T-cell (primary cell): ENCODE measurements at places on chromosomes 11 and 22.

- no peaks in the 10 kb centered on the region for H3K36me3 ChIP-seq
- H3K27ac ChIP-seq = no peak overlapping the region
- H3K27me3 ChIP-seq = no peaks in the 10 kb centered on the region
- H3K4me3 ChIP-seq = no peak overlapping the region
- DNase-seq = no peak
- no peaks in the 10 kb centered on the region for H3K4me1 ChIP-seq
Observed at GRCh38 chr11:13772223-13773046, 104.0 kb downstream of the FAR1 start.

GRCh38 chr11:35012467-35013191 is 96.2 kb downstream of the PDHX start:
- no peaks in the 10 kb centered on the region for H3K36me3 ChIP-seq
- H3K27ac ChIP-seq = peak overlapping the region; percentile 90
- no peak for DNase-seq
- H3K27me3 ChIP-seq = no peaks in the 10 kb centered on the region

GRCh38 chr11:124878759-124879492 is 13.7 kb downstream of the ROBO3 start:
- H3K4me3 ChIP-seq = no peak overlapping the region
- H3K27me3 ChIP-seq = no peaks in the 10 kb centered on the region
- H3K4me1 ChIP-seq = no peaks in the 10 kb centered on the region
- H3K27ac ChIP-seq = no peak overlapping the region

DNA sequence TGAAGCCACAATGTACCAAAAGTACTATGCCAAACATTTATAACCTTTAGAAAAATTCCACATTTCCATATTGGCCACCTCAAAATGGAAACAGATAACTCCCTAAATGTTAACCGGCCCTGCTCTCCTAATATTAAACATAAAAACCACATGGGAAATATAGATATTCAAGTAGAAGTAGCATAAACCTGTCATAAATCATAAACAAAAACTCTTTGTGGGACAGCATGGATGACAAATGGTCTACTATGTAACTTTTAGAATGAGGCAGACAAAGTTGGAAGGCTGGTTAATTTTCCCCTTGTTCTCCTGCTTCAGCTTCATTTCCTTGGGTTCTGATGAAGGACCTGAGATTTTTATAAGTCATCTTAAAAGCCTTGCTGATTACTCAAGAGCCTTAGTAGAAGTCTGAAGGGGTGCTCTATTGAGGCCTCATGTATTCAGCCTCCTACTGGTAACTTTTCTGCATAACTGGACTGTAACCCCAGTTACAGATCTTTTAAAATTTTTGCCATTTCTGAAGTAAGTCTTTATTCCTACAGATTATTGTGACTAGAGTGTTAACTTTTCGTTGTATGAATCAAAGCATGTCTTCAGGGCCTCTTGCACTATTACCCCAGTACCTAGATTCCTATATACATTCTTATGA is 116.4 kb downstream of the STIM1 start:
- no peaks in the 10 kb centered on the region for H3K27me3 ChIP-seq
- no peak overlapping the region for H3K27ac ChIP-seq
- H3K36me3 ChIP-seq = no peaks in the 10 kb centered on the region
- peaks cover 16% of the 10 kb centered on the region for H3K4me1 ChIP-seq

DNA sequence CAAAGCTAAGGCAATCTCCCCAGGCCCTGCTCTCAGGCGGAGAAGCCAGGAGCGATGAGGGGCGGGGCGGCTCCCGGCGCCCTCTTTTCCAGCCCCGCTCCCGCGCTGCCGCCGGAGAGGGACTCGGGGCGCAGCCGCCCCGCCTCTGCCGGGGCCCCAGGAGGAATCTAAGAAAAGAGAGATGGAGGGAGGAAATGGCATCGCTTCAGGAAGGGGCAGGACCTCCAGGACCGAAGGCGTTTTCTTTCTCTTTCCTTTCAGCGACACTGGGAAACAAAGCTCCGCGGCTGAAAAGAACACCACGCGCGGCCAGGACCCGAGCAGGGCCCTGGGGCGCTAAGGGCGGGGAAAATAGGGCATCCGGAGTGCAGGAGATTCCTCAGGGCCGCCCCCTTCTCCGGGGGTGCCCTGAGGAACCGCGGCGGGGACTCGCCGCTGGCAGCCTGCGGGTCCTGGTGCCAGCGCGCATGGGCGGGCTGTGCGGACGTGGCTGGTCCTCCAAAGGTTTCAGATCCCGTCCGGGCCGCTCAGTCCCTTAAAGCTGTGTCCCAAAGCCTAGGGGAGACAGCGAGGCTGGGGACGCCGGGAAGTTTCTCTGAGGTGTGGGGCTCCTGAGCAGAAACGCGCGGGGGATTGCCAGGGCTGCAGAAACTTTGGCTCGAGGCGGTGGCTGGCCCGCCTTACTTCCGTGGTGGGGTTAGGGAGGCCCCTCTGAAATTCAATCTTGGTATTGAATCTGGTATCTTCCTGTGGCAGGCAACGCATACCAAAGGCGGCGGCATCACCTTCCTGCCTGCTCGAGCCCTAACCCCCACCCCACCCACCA is 2.8 kb upstream of the BSX start:
- H3K27me3 ChIP-seq = peaks cover 50% of the 10 kb centered on the region
- DNase-seq = no peak
- H3K27ac ChIP-seq = no peak overlapping the region

- no peak overlapping the region for H3K4me3 ChIP-seq
- H3K4me1 ChIP-seq = peaks cover 17% of the 10 kb centered on the region
- H3K27me3 ChIP-seq = no peaks in the 10 kb centered on the region
- DNase-seq = no peak
Observed at GRCh38 chr11:77400271-77400670, 73.6 kb downstream of the PAK1 start.

- DNase-seq = no peak
- no peak overlapping the region for H3K27ac ChIP-seq
- H3K27me3 ChIP-seq = peaks cover 6% of the 10 kb centered on the region
Observed at GRCh38 chr11:2142300-2142759, 3.1 kb upstream of the IGF2 start.

GRCh38 chr22:25024895-25025294 is 72.4 kb downstream of the KIAA1671 start:
- H3K27ac ChIP-seq = no peak overlapping the region
- no peaks in the 10 kb centered on the region for H3K4me1 ChIP-seq
- no peaks in the 10 kb centered on the region for H3K36me3 ChIP-seq
- no peak for DNase-seq
- no peak overlapping the region for H3K4me3 ChIP-seq
- no peaks in the 10 kb centered on the region for H3K27me3 ChIP-seq

- no peaks in the 10 kb centered on the region for H3K36me3 ChIP-seq
- no peak for DNase-seq
- H3K4me1 ChIP-seq = no peaks in the 10 kb centered on the region
Observed at GRCh38 chr11:109023036-109023435, 358.2 kb downstream of the DDX10 start.

DNA sequence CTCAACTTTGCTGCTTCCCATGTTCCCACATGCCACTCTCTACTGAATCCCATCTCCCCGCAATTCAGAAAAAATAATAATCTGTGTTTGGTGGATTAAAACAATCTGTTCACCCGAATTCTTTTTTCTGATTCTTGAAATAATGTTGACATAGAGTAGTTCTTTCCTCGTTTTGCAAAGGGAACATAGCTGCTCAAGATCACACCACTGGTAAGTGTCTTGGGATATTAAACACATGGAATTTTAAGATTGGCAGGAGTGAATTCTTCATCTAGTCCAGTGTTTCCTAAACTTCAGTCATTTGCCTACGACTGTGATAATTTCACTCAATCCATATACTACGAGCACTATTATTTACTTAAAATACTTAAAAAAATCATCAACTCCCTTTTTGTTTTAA is 6.0 kb downstream of the ELF5 start:
- no peak overlapping the region for H3K4me3 ChIP-seq
- no peaks in the 10 kb centered on the region for H3K4me1 ChIP-seq
- no peaks in the 10 kb centered on the region for H3K36me3 ChIP-seq
- no peaks in the 10 kb centered on the region for H3K27me3 ChIP-seq
- no peak overlapping the region for H3K27ac ChIP-seq

DNA sequence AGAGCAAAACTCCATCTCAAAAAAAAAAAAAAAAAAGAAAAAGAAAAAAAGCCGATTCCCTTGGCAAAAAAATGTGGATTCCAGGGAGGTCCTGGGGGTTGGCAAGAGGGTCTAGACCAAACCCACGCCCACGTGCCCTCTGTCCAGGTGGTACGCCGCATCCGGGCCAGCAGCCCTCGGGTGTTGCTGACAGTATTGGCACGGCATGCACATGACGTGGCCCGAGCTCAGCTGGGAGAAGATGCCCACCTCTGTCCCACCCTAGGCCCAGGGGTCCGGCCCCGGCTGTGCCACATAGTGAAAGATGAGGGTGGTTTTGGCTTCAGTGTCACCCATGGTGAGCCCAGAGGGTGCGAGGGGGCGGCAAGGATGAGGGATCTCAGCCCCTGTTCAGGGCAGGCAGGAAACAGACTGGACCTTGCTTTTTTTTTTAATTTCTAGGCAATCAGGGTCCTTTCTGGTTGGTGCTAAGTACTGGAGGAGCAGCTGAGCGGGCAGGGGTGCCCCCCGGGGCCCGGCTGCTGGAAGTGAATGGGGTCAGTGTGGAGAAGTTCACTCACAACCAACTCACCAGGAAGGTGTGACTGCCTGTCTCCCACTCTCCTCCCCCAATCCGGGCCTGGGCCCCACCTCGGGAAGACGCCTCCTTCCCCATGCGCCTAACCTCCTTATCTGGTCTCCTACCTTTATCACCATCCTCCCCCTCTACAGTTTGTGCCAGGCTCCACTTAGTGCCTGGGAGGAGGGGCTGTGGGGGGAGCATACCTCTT is 2.0 kb downstream of the NHERF4 start:
- no peak for DNase-seq
- no peak overlapping the region for H3K27ac ChIP-seq
- peaks cover 24% of the 10 kb centered on the region for H3K27me3 ChIP-seq
- H3K36me3 ChIP-seq = peaks cover 5% of the 10 kb centered on the region
- no peaks in the 10 kb centered on the region for H3K4me1 ChIP-seq

DNA sequence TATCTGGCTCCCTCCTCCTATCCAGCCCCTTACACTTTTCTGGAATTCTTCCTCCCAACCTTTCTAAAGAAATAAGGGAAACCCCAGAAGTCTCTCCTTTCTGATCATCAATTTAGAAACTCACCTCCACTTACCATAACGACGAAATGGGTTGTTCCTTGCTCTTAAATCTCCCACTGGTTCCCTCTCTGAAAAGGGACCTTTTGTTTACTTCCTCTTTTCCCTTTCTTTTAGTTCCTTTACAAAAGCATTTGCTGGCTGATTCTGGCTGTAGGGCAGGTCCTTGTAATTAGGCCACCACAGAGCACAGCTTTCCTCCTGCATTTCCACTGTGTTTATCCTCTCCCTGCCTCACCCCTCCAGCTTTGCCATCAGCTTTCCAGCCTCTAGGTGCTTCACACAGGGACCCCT is 12.0 kb downstream of the JAML start:
- peaks cover 50% of the 10 kb centered on the region for H3K4me1 ChIP-seq
- H3K27ac ChIP-seq = no peak overlapping the region
- H3K4me3 ChIP-seq = no peak overlapping the region
- H3K27me3 ChIP-seq = no peaks in the 10 kb centered on the region
- peaks cover 46% of the 10 kb centered on the region for H3K36me3 ChIP-seq
- DNase-seq = no peak

- no peaks in the 10 kb centered on the region for H3K4me1 ChIP-seq
- no peak overlapping the region for H3K27ac ChIP-seq
- no peaks in the 10 kb centered on the region for H3K36me3 ChIP-seq
- no peak overlapping the region for H3K4me3 ChIP-seq
- H3K27me3 ChIP-seq = no peaks in the 10 kb centered on the region
Observed at GRCh38 chr22:17472932-17473331, 90.4 kb upstream of the SLC25A18 start.

DNA sequence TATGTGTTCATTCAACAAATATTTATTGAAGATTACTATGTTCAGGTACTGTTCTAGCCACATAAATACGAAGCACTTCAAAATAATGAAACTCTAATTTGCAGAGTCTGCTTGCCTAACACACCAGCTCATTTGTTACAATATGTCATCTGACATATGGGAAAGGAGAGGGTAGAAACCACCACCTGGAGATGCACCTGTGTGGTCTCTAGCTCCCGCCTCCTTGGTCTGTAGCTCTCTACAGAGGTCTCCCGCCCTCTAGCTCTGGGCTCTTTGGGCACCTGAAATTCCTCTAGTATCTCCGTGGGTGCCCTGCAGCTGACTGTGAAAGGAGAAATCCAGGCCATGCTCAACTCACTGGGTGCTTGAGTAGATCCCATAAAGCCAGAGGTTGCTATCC is 51.4 kb upstream of the DBX1 start:
- H3K36me3 ChIP-seq = no peaks in the 10 kb centered on the region
- H3K27ac ChIP-seq = no peak overlapping the region

DNA sequence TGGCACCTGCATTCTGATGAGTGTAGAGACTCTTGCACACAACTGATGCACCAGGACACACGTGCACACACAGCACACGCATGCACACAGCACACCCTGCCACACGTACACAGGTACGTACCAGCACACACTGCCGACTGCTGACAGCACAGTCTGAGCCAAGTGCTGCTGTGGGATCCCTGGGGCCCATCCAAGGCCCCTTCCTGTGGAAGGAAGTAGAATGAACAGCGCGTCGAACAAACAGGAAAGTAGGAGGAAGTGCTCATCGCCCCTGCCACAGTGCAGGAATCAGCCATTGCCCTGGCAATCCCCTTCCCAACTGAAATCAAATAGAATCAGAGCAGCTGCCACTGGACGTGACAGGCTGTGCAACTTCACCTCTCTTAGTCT is 57.9 kb downstream of the CD82 start:
- H3K4me3 ChIP-seq = no peak overlapping the region
- H3K36me3 ChIP-seq = peaks cover 4% of the 10 kb centered on the region
- H3K27ac ChIP-seq = no peak overlapping the region

- H3K27me3 ChIP-seq = no peaks in the 10 kb centered on the region
- H3K4me3 ChIP-seq = no peak overlapping the region
- H3K4me1 ChIP-seq = peaks cover 36% of the 10 kb centered on the region
- H3K36me3 ChIP-seq = no peaks in the 10 kb centered on the region
- H3K27ac ChIP-seq = no peak overlapping the region
Observed at GRCh38 chr11:72520815-72521214, 86.5 kb upstream of the CLPB start.

DNA sequence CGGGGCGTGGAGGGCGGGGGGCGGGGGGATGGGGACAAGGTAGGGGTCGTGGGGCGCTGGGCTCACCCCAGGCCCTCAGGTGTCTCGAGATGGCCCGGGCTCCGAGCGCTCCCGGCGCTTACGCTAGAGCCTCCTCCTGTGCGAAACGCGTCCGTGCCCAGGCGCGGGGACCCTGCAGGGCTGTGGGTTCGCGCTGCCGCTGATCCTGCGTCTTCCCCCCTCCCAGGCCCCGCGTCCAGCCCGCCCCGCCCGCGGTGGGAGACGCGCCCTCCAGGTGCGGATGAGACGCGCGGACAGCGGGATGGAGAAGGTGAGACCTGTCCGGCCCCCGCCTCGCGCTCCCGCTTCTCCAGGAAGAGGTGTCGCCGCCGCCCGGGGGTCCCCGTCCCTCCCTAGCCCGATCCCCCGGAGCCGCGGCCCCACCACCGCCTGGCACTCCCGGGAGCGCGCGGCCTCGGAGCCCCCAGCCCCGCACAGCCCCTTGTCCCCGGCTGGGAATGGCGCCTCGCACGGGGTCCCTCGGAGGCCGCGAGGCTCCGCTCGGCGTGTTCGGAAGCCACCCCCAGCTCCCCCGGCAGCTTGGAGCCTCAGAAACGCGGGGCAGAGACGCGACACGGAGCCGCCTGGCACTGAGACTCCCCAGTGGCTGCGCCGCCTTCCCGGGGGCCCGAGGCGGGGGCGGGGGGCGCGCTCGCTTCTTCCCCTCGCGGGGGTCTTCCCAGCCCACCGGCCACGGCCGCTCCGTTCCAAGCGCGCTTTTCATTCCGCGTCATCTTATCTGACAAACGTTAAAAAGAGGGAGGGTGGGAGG is 27.6 kb upstream of the TOLLIP start:
- H3K27ac ChIP-seq = no peak overlapping the region
- peak; percentile 17 for DNase-seq
- H3K4me1 ChIP-seq = peaks cover 13% of the 10 kb centered on the region
- H3K36me3 ChIP-seq = no peaks in the 10 kb centered on the region
- H3K4me3 ChIP-seq = no peak overlapping the region
